ENCODE measurements at places on chromosomes 6 and 20. TPM values are rescaled to one million over a fixed set of nuclear protein-coding genes. Genes with fewer than 3 reads are reported as not detected.

GSTA1 gene
- not detected for total RNA-seq

KCNK16 gene
- not detected for total RNA-seq

C6orf47 gene
- 15.6 TPM for total RNA-seq

DDX39B gene
- total RNA-seq, result 794 TPM

REM1 gene
- not detected for total RNA-seq

SNX21 gene
- 16.8 TPM for total RNA-seq

GRCh38 chr20:11686820-11687543 is 230.7 kb upstream of the BTBD3 start:
- no peaks in the 10 kb centered on the region for H3K36me3 ChIP-seq
- H3K27ac ChIP-seq, result no peak overlapping the region
- H3K4me1 ChIP-seq, result no peaks in the 10 kb centered on the region
- peak overlapping the region; percentile 55 for H3K4me3 ChIP-seq

- no peaks in the 10 kb centered on the region for H3K4me1 ChIP-seq
- H3K4me3 ChIP-seq, result no peak overlapping the region
- DNase-seq, result no peak
- peaks cover 3% of the 10 kb centered on the region for H3K36me3 ChIP-seq
- no peak overlapping the region for H3K27ac ChIP-seq
Observed at GRCh38 chr6:37293426-37293825, 35.5 kb upstream of the TMEM217 start.

- H3K4me1 ChIP-seq, result no peaks in the 10 kb centered on the region
- no peaks in the 10 kb centered on the region for H3K36me3 ChIP-seq
- H3K4me3 ChIP-seq, result no peak overlapping the region
- H3K27me3 ChIP-seq, result no peaks in the 10 kb centered on the region
Observed at GRCh38 chr6:109121411-109121810, 26.1 kb downstream of the CEP57L1 start.

- H3K36me3 ChIP-seq, result no peaks in the 10 kb centered on the region
- no peak overlapping the region for H3K4me3 ChIP-seq
- H3K27me3 ChIP-seq, result no peaks in the 10 kb centered on the region
- DNase-seq, result no peak
- H3K27ac ChIP-seq, result no peak overlapping the region
Observed at GRCh38 chr20:44219170-44219730, 8.7 kb upstream of the OSER1 start.

GRCh38 chr6:46898006-46898405 is 23.7 kb downstream of the ADGRF5 start:
- DNase-seq, result no peak
- H3K27me3 ChIP-seq, result no peaks in the 10 kb centered on the region
- no peaks in the 10 kb centered on the region for H3K4me1 ChIP-seq
- no peaks in the 10 kb centered on the region for H3K36me3 ChIP-seq

DNA sequence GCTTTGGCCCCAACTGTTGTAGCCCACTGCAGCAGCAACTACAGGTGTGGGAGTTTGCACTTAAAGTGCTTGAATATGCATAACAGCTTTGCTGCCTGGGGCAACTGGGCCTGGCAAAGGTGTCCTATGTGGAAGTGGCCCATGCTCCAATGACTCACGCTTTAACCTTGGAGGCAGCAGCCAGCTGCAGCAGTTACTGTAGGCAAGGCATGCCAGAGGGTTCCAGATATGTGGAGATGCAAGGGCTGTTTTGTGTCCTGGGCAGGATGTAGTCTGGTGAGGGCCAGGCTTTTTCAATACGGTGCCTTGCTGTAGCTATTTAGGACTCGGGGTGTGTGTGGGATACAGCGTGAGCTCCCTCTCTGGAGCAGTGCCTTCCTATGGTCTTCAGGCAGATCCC is 150.3 kb downstream of the NKAIN2 start:
- H3K36me3 ChIP-seq, result no peaks in the 10 kb centered on the region
- DNase-seq, result no peak
- H3K27ac ChIP-seq, result no peak overlapping the region
- H3K27me3 ChIP-seq, result no peaks in the 10 kb centered on the region

DNA sequence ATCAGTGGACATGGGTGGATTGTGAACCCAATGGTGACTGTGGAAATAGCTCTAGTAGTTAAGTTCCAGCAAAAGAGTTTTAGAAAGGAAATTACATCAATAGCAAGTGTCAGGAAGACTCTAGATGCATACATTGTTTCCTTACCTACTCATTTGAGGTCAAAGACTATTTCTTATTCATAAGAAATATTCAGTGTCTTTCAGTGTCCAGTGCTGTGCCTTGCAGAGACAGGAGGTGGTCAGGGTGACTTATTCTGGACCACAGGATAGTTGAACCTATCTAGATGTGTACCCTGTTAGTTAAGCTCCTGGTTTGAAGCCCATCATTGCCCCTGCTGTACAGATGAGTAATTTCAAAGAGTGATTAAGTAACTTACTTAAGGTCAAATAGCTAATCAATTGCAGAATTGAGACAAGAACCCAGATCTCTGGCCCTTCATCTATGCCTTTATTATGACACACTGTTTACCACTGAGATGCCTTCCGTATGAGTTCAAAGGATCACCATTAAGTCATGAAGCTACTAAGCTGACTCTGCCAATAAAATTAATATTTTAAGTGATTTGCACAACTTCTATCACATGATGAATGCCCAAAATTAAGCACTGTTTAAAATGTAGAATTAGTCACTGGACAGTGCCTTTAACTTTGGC is 136.1 kb downstream of the PDSS2 start:
- H3K27me3 ChIP-seq, result no peaks in the 10 kb centered on the region
- H3K27ac ChIP-seq, result no peak overlapping the region
- no peaks in the 10 kb centered on the region for H3K4me1 ChIP-seq
- DNase-seq, result no peak
- H3K36me3 ChIP-seq, result no peaks in the 10 kb centered on the region

DNA sequence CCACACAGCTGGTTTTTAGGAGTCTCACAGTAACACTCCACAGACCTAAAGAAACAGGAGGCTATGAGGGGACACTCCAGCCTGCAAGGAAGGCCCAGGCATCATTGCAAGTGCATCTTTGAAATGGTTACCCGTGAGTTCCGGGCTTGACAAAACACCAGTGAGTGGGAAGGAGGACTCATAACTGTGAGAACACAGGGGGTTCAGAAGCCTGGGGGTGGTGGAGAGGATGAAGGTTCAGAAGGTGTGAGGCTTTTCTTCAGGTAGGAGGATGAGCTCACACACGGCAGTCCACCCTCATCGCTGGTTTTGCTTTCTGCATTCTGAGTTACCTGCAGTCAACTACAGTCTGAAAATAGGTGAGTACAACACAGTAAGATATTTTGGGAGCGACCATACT is 39.9 kb downstream of the MAP7 start:
- H3K4me1 ChIP-seq, result no peaks in the 10 kb centered on the region
- H3K36me3 ChIP-seq, result no peaks in the 10 kb centered on the region
- H3K4me3 ChIP-seq, result no peak overlapping the region
- H3K27me3 ChIP-seq, result no peaks in the 10 kb centered on the region
- DNase-seq, result no peak

- no peak for DNase-seq
- no peak overlapping the region for H3K4me3 ChIP-seq
- H3K27ac ChIP-seq, result no peak overlapping the region
- no peaks in the 10 kb centered on the region for H3K27me3 ChIP-seq
Observed at GRCh38 chr20:50547964-50548363, 37.8 kb downstream of the PTPN1 start.

DNA sequence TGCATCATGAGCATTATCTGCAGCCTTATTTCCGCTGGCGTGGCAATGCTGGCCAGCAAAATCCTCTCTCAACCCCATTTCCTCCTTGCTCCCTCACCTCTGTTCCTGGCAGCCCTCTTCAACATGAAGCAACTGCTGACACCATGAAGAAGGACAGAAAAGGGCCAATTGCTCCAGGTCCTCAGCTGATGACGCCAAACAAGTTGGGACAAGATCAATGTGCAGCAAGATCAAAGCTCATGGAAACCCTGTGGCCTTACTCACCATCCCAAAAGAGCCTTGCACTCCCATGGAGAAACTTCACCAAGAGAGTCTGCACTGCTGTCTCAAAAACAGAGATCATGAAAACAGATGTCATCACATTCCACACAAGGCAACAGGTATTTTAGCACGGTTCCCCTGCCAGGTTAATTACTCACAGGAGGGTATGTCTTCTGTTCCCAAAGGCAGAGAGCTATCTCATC is 7.4 kb downstream of the GFOD1 start:
- no peak for DNase-seq
- H3K27me3 ChIP-seq, result peaks cover 16% of the 10 kb centered on the region
- H3K27ac ChIP-seq, result no peak overlapping the region
- H3K4me3 ChIP-seq, result no peak overlapping the region

DNA sequence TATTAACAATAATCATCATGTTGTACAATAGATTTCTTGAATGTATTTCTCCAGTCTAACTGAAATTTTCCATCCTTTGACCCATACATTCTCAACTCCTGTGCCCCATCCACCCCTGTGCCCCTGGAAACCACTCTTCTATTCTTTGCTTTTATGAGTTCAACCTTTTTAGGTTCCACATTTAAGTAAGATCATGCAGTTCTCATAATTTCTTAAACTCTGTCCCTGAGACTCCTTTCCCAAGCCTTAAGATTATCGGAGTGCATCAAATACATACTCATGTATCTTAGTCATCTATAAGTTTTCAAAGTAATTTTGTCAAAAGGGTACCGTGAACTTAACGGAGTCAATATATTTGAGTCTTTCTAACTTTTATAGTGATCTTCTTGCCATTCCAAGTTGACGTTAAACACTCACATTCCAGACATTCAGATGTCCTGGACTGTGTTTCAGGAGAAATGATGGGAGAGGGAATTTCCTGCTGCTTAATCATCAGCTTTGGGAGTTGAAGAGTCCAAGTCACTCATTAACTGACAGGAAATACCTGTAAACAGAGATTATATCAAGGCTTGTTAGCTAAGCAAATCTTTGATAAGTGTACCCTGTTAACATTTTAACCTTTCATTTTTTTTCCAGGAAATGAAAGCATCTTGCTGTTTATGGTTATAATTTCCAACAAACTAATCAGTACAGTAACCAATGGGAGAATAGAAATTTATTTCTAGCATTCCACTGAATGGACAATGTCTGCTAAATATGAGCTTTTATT is 73.3 kb downstream of the ADGRG6 start:
- no peaks in the 10 kb centered on the region for H3K4me1 ChIP-seq
- no peaks in the 10 kb centered on the region for H3K27me3 ChIP-seq
- no peak overlapping the region for H3K4me3 ChIP-seq

All from H1 (cell line).